ENCODE measurements at places on chromosomes 6 and 20.

DNA sequence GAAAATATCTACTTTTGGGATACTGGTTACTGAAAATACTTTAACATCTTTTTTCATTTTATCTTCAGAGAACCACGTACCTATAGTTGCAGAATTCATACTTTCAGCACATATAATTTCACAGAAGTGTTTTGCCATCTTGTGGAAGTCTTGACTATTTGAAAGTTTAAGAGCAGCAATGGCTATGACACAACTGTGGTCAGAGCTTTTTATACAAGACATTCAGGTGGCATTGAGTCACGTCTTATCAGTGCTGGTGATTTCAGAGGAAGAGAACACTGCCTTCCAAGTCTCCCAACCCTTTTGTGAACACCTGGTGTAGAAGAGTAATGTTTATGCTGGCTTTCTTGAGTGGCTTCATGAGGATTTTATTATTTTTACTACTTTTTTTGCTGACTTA, 171.6 kb downstream of the ARID1B start:
- DNase-seq, result no peak

GRCh38 chr6:81235512-81235911, 517.0 kb downstream of the TENT5A start:
- no peak for DNase-seq

DNA sequence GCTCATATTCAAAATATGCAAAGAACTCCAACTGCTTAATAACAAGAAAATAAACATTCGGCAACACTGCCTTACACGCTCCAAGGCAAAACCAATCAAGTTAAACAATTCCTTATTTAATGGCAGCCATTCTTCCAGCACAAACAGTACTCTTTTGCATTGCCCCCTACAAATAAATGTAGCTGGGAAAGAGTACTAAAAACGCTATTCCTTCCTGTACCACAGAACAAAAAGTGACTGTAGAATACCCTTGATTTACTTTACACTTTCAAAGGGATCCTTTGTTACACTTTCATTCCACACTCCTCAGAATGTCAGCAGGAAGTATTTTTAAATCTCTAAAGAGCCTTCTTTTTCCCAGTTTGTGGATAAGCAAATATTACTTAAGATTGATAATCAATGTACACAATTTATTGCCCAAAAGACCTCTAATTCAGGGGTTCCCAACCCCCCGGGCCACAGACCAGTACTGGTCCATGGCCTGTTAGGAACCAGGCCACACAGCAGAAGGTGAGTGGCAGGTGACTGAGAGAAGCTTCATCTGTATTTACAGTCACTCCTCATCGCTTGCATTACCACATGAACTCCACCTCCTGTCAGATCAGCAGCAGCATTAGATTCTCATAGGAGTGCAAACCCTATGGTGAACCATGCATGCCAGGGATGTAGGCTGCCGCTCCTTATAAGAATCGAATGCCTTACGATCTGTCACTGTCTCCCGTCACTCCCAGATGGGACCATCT, 51.6 kb downstream of the MBOAT1 start:
- no peak for DNase-seq

GRCh38 chr6:15781333-15781732, 118.5 kb upstream of the DTNBP1 start:
- DNase-seq, result no peak

- no peak for DNase-seq
These were observed 24.4 kb downstream of the ANGPT4 start for GRCh38 chr20:891706-892080.

DNA sequence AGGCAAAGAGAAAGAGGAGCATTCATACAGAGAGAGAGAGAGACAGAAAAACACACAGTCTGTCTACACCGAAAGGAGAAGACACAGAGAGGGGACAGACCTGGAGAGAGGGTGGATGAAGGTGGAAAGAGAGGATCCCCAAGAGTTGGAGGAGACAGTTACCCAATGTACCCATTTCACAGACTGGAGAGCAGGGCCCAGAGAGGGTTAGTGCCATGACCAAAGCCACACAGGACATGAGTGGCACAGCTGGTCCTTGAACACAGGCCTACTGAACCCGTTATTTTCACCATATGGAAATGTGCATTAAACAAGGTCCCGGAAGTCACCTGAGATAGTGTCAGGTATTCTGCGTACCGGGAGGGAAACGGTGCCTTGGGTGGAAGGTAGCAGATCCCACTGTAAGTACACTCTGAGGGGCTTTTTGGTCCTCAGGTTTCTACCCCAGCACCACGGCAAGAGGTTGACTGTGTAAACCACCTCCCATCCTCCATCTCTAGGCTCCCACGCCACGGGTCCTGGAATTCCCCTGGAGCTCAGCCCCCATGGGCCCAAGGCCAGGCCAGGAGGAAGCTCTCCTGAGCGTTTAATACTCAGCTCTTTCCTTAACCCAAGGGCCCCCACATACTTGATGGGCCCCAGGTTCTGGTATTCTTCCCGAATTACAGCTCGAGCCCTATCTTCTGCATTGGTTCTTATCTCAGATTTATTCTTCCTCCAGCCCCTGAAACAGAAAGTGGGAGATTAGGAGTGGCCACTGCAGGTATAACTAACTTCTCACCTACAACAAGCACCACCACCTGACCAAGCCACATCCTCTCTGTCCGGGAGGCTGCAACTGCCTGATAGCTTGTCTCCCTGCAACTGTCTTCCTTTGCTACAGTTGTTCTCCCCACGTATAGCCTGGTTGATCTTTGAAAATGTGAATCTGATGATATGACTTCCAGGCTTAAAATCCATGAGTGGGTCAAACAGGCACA, 38.4 kb upstream of the OCSTAMP start:
- DNase-seq, result no peak

All from H1 (cell line).